ENCODE measurements at places on chromosomes 4 and X. TPM values are rescaled to one million over a fixed set of nuclear protein-coding genes. Genes with fewer than 3 reads are reported as not detected.
A peak's percentile ranks its signal among the peaks of the same experiment; 100 is the strongest.

- peak; percentile 47 for DNase-seq
Measured at GRCh38 chr4:86935853-86936733, 1.3 kb downstream of the AFF1 start.

The SCRG1 gene
- 2.4 TPM for total RNA-seq

DNA sequence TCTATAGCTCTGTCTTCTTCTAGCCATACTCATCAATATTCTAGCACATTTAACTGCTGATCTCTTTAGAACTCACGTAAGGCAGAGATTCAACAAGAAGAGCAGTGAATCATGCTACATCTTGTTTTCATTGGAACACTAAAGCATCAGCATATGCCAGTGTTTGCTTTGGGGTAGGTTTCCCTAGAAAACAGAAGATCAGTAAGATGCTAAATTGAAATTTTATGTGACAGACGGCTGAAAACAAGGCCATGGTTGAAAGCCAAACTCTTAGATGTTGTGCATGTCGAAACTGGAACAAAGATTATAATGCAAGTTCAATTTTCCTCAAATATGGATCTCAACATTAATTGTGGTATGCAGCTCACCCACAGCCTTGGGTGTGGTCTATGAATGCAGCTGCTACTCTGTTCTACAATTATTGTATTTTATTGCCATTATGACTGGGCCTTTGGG is 107.6 kb downstream of the PDLIM5 start:
- no peak for DNase-seq

The FAM241A gene
- total RNA-seq = 6.5 TPM

DNA sequence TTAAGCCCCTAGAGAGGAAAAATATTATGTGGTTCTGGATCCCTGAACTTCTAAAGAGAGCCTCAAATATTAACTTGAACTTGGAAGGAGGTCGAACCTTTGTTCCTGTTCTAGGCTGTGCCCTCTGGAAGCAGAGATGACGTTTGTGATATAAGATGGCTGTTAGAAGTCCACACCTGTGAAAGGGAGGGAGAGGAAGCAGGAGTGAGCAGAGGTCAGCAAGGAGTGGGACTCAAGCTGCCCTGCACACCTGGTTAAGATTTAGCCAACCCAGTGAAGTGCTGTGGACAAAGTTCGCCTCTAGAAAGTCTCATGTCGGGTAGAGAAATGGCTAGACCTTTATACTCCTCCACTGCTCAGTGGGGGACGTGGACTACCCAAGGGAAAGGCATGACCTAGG is 566.2 kb downstream of the MID1IP1 start:
- DNase-seq = no peak

GRCh38 chr4:6682862-6683590 is 10.7 kb upstream of the S100P start:
- DNase-seq = no peak

The FATE1 gene
- total RNA-seq = not detected

- no peak for DNase-seq
Measured at GRCh38 chrX:113580486-113580885, 739.9 kb upstream of the AMOT start.

GRCh38 chr4:121784975-121785374 is 16.1 kb upstream of the EXOSC9 start:
- DNase-seq = no peak

GRCh38 chr4:76783836-76784235 is 114.1 kb downstream of the SOWAHB start:
- no peak for DNase-seq

DNA sequence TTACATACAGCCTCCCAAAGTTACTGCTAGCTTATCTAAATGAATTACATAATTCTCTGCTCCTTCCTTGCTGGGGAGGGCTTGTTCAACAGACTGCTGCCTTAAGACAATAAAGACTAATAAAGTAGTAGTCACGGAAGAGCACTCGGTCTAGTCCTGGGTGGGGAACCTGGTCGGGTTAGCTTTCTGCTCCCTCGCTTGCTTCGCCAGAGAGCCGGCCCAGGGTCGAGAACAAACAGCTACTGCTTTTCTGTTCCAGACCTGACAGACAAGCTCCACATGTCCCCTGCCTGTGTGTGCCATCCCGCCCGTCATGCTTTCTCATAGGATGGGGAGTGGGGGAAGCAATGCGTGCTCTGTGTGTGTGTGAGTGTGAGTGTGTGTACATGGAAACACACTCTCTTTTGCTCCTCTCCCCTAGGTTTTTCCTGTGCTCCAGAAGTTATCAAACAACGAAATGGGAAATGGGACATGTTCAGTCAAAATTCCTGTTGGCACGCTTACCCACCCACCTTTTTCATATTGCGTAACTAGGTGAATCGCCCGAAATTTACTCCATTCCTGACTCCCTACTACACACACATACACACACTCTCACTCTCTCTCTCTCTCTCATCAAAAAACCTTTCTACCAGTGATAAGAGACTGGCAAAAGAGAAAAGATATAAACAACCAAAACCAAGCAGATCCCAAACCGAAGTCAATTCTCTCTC is 1.3 kb downstream of the NPY1R start:
- no peak for DNase-seq

DNA sequence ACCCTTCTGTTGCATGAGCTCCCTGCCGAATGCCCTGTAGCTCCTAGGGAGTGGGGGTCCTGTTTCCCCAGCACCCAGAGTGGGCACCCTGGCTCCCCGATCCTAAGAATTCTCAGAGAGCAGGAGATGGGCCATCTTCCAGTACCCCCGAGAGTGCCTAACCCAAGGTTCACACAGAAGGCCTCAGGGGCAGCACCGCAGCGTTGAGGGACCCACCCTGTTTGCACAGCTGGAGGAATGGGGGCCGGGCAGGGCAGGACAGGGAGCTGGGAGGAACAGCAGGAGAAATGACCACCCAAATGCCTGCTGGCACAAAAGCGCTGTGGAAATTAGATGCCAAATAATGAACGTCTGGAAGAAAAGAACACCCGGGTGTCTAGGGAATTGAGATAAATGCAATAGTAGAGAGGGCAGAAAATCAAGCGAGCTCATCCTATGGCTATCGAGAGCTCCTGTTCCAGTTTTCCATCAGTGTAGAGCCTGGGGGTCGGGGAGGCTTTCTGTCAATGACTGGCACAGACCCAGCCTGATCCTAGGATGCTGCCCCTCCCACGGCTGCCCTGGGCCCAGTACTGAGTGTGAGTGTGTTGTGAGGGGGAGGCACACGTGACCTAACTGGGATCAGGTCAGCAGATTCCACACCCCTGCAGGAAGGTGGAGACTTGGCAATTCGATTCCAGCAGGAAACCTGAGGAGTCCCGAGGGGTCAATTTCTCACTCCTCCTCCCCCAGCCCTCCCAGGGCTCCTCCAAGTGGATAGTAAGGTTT is 25.7 kb downstream of the SEPTIN6 start:
- no peak for DNase-seq

DNA sequence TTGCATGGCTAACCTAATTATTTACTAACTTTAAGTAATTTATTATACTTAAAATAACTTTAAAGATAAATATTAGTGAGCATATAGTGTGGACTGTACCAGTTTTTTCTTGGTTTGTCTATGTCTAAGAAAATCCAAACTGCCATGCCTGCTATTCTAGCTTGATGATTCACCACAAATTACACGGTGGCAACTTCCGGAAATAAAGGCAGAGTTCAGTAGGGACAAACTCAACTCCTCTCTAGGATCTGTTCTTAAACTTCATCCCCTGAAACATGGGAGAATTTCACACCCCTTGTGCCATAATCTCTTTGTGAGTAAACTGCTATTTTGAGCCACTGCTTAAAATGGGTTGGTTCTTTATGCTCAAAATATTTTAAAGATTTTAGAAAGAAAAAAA is 213.6 kb upstream of the NRK start:
- no peak for DNase-seq

- no peak for DNase-seq
Measured at GRCh38 chr4:160825644-160826338, 1338.0 kb downstream of the FSTL5 start.

- DNase-seq = no peak
Measured at GRCh38 chr4:74181219-74181618, 23.3 kb downstream of the MTHFD2L start.

DNA sequence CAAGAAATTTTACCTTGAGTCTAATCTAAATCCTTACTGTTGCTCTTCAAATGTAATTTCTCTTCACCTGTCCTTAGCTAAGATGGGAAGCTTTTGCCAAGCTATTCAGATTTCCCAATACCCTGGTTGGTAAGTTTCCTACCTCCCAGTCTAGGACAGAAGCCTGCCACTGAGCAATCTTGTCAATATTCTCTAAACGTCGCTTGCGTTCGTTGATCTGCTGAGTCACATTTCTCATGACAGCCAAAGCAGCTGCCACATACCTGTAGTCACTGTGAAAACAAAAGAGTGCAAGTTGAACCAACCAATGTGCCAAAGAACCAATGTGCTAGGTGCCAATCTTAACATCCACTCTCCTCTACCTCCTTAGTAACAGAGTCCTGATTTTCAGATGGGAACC is 111.1 kb downstream of the ARHGEF9 start:
- no peak for DNase-seq

DNA sequence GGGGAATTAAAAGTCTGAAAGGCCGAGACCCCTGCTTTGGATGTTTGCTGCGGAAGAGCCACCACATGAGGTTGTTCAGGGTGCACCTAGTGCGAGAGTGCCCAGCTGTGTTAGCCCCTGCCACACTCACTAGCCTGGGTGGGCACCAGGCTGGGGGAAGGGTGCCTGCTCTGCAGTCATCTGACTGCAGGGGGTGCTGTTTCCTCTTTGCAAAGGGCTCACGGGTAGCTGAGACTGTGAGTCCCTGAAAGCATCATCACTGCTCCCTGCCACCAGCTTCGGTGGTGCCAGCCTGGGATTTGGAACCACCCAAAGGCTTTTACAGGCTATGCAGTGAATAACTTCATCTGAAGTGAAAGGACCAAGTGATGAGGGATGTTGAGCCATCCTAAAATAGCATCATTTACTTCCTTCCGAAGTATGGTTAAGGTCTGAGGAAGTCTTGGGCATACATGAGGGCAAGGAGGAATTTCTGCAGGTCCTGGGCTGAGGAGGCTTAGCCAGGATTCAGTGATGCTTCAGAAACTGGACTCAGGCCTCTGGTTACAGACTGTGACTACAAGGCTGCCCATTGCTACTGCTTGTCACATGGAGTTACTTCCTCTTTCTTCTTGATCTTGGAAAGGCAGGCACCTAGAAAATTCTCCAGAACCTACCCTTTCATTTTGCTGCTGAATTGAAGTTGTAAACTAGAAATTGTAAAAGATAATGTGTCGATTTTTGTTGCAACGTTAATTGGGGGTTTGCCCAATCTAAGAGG is 293.2 kb upstream of the PRPS2 start:
- no peak for DNase-seq

DNA sequence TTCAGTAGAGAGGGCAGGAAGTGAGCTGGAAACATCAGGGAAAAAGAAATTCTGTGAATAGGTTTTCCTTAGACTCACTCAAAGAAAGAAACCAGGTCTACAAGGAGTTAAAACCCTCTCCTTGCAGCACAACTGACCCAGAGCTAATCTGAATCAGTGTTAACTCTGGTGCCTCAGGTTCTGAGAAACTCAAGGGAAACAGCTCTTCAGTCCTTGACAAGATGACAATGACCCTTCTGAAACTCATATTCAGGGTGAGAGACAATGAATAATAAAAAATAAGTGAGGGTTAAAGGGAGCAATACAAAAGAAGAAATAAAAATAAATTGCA is 903.6 kb downstream of the STPG2 start:
- DNase-seq = no peak

DNA sequence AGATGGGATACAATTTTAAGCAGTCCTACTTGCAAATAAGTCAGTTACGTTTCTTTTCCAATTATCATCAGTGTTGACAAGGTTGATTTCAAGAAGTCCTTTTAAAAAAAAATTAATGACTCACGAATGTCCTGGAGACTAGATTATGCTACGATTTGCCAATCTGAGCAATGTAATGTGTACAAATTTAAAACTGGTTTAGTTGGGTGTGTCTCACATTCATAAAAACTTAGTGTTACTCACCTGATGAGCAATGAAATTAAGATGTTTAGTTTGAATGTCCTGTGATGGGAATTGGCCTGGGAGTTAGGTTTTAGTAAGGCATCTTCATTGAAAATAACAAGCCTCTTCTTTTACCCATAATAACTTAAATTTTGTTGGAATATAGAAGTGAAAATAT is 136.7 kb upstream of the POF1B start:
- no peak for DNase-seq

- DNase-seq = no peak
Measured at GRCh38 chrX:34956916-34957315, 14.3 kb downstream of the FAM47B start.

The PDGFC gene
- total RNA-seq = 33.4 TPM

The PASD1 gene
- total RNA-seq = not detected

The SUPT20HL2 gene
- not detected for total RNA-seq

The ADGRL3 gene
- total RNA-seq = 302 TPM

The MAGEC3 gene
- 0.41 TPM for total RNA-seq

DNA sequence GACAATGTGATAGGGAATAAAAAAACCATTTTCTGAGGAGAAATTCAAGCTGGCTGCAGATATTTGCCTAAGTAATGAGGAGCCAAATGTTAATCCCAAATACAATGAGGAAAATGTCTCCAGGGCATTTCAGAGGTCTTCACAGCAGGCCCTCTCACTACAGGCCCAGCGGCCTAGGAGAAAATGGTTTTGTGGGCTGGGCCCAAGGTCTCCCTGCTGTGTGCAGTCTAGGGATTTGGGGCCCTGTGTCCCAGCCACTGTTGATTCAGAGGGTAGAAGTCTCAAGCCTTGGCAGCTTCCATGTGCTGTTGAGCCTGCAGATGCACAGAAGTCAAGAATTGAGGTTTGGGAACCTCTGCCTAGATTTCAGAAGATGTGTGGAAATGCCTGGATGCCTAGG is 778.7 kb downstream of the CENPC start:
- DNase-seq = no peak

- no peak for DNase-seq
Measured at GRCh38 chrX:67207912-67208311, 335.9 kb upstream of the AR start.

The ATP8A1 gene
- 171 TPM for total RNA-seq

GRCh38 chr4:104429150-104429741 is 65.4 kb downstream of the CXXC4 start:
- no peak for DNase-seq

The PHEX gene
- 2.0 TPM for total RNA-seq

DNA sequence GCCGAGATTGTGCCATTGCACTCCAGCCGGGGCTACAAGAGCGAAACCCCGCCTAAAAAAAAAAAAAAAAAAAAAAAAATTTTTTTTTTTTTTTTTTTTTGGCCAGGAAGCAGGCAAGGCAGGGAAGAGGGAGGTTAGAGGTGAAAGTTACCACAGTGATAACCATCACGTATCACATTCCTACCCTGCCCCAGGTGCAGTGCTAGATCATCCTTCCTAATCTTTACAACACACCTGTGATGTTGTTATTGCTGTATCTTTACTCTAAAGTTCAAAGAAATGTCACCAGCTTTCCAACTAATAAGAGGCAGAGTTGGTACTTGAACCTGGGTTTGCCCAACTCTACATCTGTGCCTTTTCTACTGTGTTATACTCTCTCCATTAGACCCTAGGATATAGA is 7.2 kb upstream of the LIMCH1 start:
- no peak for DNase-seq

The SYN1 gene
- total RNA-seq = 14.7 TPM

DNA sequence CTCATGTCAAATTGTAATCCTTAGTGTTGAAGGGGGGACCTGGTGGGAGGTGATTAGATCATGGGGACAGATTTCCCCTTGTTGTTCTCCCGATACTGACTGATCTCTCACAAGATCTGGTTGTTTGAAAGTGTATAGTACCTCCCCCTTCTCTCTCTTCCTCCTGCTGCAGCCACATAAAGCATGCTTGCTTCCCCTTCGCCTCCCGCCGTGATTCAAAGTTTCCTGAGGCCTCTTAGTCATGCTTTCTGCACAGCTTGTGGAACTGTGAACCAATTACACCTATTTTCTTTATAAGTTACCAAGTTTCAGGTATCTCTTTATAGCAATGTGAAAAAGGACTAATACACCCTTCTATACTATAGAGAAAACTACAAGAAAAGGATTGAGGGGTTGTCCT is 1170.5 kb upstream of the AGA start:
- no peak for DNase-seq

All from frontal cortex (tissue), 4 donors.